ENCODE measurements at places on chromosomes 3 and 15. TPM values are rescaled to one million over a fixed set of nuclear protein-coding genes. Genes with fewer than 3 reads are reported as not detected.

- no peaks in the 10 kb centered on the region for H3K27me3 ChIP-seq
- H3K27ac ChIP-seq: no peak overlapping the region
- DNase-seq: no peak
- peaks cover 3% of the 10 kb centered on the region for H3K4me1 ChIP-seq
- H3K36me3 ChIP-seq: no peaks in the 10 kb centered on the region
These were observed 85.5 kb upstream of the MRPS22 start for GRCh38 chr3:139258276-139258675.

ROPN1B gene
- total RNA-seq: not detected

UROC1 gene
- total RNA-seq: not detected

GRCh38 chr15:39788800-39789565, 6.3 kb upstream of the FSIP1 start:
- H3K4me3 ChIP-seq: no peak overlapping the region
- peaks cover 74% of the 10 kb centered on the region for H3K4me1 ChIP-seq
- H3K27me3 ChIP-seq: no peaks in the 10 kb centered on the region
- no peak for DNase-seq
- H3K36me3 ChIP-seq: no peaks in the 10 kb centered on the region
- peak overlapping the region; percentile 27 for H3K27ac ChIP-seq

HHATL gene
- not detected for total RNA-seq

GRCh38 chr3:100882571-100882984, 110.6 kb downstream of the ABI3BP start:
- H3K4me1 ChIP-seq: peaks cover 20% of the 10 kb centered on the region
- no peaks in the 10 kb centered on the region for H3K27me3 ChIP-seq
- DNase-seq: no peak
- H3K27ac ChIP-seq: no peak overlapping the region
- no peak overlapping the region for H3K4me3 ChIP-seq

GRCh38 chr3:102129760-102130608, 280.7 kb downstream of the NFKBIZ start:
- no peaks in the 10 kb centered on the region for H3K36me3 ChIP-seq
- peaks cover 44% of the 10 kb centered on the region for H3K4me1 ChIP-seq
- peak overlapping the region; percentile 90 for H3K27ac ChIP-seq
- no peaks in the 10 kb centered on the region for H3K27me3 ChIP-seq
- no peak for DNase-seq
- no peak overlapping the region for H3K4me3 ChIP-seq

UPK1B gene
- not detected for total RNA-seq

- no peak for DNase-seq
- H3K27ac ChIP-seq: no peak overlapping the region
- H3K36me3 ChIP-seq: no peaks in the 10 kb centered on the region
- no peaks in the 10 kb centered on the region for H3K27me3 ChIP-seq
- no peak overlapping the region for H3K4me3 ChIP-seq
These were observed 433.1 kb upstream of the RBMS3 start for GRCh38 chr3:28847736-28848135.

CERS3 gene
- not detected for total RNA-seq

GRCh38 chr3:2656806-2657777, 453.1 kb downstream of the IL5RA start:
- no peak for DNase-seq
- no peaks in the 10 kb centered on the region for H3K27me3 ChIP-seq
- H3K27ac ChIP-seq: no peak overlapping the region
- no peaks in the 10 kb centered on the region for H3K36me3 ChIP-seq
- no peaks in the 10 kb centered on the region for H3K4me1 ChIP-seq

- no peaks in the 10 kb centered on the region for H3K27me3 ChIP-seq
- peak overlapping the region; percentile 96 for H3K4me3 ChIP-seq
- H3K4me1 ChIP-seq: peaks cover 29% of the 10 kb centered on the region
- H3K36me3 ChIP-seq: no peaks in the 10 kb centered on the region
- no peak for DNase-seq
These were observed 978 bp upstream of the CMC1 start for GRCh38 chr3:28240441-28240840.

SORD gene
- total RNA-seq: 5.3 TPM

NTRK3 gene
- total RNA-seq: 2.9 TPM

DNA sequence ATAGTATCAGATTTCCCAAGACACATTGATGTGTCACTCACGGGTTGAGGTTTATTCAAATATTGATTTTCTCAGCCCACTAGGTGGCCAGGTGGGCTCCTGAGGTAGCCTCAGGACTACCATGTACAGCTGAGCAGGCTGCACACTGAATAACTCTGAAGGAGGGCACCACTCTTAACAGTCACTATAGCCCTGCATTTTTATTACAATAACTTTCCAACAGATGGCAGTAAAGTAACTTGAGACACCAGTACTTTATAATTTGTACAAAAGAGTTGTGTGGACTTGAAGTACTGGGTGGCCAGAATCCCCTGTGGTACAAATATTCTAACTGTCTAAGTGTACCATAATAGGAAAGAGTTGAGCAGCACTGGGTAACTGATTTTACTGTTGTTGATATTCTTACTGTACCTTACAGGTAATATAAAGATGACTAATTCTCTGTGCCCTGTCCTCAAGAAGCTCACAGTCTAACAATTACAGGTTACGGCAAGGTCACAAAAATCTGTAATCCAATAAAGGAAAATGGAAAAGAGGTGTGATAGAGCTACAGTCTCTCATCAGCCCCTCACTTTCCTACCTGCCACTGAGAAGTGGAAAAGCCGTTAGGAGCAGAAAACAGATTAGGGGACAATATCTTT, 76.0 kb downstream of the ETFA start:
- no peak overlapping the region for H3K4me3 ChIP-seq
- DNase-seq: no peak
- H3K4me1 ChIP-seq: peaks cover 11% of the 10 kb centered on the region
- no peak overlapping the region for H3K27ac ChIP-seq
- no peaks in the 10 kb centered on the region for H3K27me3 ChIP-seq

GRCh38 chr3:177449360-177450006, 252.2 kb upstream of the TBL1XR1 start:
- DNase-seq: no peak
- H3K27ac ChIP-seq: peak overlapping the region; percentile 84
- H3K36me3 ChIP-seq: no peaks in the 10 kb centered on the region
- no peak overlapping the region for H3K4me3 ChIP-seq
- peaks cover 15% of the 10 kb centered on the region for H3K4me1 ChIP-seq
- H3K27me3 ChIP-seq: no peaks in the 10 kb centered on the region

ARGFX gene
- not detected for total RNA-seq

DNA sequence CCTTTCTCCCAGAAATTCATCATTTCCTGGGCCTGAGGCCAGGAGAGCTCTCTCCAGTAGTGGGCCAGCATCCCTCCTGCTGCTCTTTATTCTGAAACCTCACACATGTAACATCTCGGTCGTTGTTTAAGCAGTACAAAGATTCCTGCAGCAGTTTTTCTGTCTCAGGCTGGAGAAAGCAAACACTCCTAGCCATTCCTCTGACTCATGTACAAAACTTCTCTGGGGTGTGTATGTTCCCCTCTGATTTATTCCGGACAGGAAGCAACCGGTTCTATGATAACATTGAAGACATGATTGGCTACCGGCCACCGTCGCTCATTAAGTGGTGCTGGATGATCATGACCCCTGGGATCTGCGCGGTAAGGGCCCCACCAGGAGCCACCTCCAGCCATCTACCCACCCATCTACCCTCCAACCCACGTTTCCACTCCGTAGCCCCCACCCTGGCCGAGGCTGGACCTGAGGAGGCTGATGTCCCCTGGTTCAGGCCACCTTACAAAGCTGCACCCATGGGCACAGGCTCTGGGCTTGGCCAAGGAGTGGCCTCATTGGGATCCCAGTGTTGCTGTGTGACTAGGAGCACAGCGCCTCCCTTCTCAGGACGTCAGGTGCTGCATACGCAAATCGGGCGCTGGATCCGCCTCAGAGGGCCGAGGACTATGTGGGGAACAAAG, 58.6 kb upstream of the SLC6A1 start:
- H3K27ac ChIP-seq: no peak overlapping the region
- no peaks in the 10 kb centered on the region for H3K36me3 ChIP-seq
- DNase-seq: no peak
- H3K27me3 ChIP-seq: no peaks in the 10 kb centered on the region
- H3K4me1 ChIP-seq: peaks cover 6% of the 10 kb centered on the region

GRCh38 chr3:61890586-61890985, 329.2 kb downstream of the PTPRG start:
- DNase-seq: no peak
- peaks cover 24% of the 10 kb centered on the region for H3K4me1 ChIP-seq
- no peak overlapping the region for H3K27ac ChIP-seq
- H3K36me3 ChIP-seq: no peaks in the 10 kb centered on the region

MORF4L1 gene
- total RNA-seq: 476 TPM

GRCh38 chr3:8635631-8636030, 9.0 kb downstream of the SSUH2 start:
- no peak overlapping the region for H3K4me3 ChIP-seq
- H3K36me3 ChIP-seq: no peaks in the 10 kb centered on the region
- H3K27ac ChIP-seq: no peak overlapping the region
- H3K4me1 ChIP-seq: no peaks in the 10 kb centered on the region
- no peak for DNase-seq

SLC28A1 gene
- total RNA-seq: not detected

FAM227B gene
- total RNA-seq: 5.8 TPM

- H3K4me1 ChIP-seq: no peaks in the 10 kb centered on the region
- DNase-seq: no peak
- H3K27me3 ChIP-seq: no peaks in the 10 kb centered on the region
- no peak overlapping the region for H3K4me3 ChIP-seq
- no peaks in the 10 kb centered on the region for H3K36me3 ChIP-seq
These were observed 79.5 kb upstream of the TSC22D2 start for GRCh38 chr3:150328654-150329040.

IFT122 gene
- 32.8 TPM for total RNA-seq

DNA sequence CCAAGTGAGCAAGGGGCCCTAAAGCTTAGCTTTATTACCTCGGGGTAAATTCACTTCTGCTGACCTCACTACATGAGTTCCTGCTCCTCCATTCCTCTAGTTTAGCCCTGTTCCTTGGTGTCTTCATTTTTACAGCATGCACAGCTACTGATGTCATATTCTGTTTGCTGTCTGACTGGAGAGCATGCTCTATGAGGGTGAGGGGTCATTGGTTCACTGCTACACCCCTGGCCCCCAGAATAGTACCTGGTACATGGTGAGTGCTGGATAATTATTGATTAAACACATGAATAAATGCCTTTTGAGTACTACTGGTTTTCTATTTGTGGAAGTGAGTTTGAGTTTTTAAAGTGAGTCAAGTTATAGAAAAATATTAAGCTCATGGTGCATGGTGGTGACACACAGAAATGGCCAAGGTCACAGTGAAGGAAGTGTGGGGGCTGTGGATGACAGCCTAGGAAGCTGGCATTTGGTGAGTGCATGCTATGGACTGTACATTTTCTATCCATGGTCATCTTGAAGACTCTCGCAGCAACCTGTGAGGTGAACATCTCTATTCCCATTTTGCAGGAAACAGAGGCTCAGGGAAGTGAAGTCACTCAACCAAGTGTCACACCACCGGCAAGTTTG, 34.0 kb downstream of the RPLP1 start:
- no peak overlapping the region for H3K4me3 ChIP-seq
- no peak for DNase-seq
- peaks cover 5% of the 10 kb centered on the region for H3K4me1 ChIP-seq
- H3K27me3 ChIP-seq: no peaks in the 10 kb centered on the region
- H3K27ac ChIP-seq: no peak overlapping the region

DNA sequence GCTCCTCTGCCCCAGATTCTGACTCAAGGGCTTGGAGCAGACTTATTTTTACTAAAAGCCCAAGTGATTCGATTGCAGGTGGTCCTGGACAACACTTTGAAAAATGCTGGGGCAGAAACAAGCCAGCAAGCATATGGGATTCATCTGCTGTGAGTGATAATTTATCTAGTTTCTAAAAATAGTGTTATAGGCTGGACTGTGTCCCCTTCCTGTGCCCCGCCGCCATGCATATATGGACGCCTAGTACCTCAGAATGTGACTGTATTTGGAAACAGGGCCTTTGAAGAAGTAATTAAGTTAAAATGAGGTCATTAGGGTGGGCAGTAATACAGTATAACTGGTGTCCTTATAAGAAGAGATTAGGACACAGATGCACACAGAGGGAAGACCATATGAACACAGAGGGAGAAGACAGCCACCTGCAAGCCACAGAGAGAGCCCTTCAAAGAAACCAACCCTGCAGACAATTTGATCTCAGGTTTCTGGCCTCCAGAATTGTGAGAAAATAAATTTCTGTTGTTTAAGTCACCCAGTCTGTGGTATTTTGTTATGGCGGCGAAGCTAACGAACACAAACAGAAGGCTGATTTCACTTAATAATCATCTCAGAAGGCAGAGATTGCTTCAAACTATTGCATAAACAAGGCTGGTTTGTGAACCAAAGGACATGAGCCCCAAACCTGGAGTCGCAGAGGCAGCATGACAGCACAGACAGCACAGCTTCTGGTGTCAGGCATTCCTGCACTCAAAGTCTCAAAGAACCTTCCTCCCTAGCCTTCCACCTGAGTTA, 59.1 kb downstream of the CCNL1 start:
- H3K27ac ChIP-seq: peak overlapping the region; percentile 63
- H3K4me3 ChIP-seq: no peak overlapping the region
- H3K4me1 ChIP-seq: peaks cover 44% of the 10 kb centered on the region
- no peaks in the 10 kb centered on the region for H3K36me3 ChIP-seq
- no peaks in the 10 kb centered on the region for H3K27me3 ChIP-seq

ISG20 gene
- total RNA-seq: 6.1 TPM

DNA sequence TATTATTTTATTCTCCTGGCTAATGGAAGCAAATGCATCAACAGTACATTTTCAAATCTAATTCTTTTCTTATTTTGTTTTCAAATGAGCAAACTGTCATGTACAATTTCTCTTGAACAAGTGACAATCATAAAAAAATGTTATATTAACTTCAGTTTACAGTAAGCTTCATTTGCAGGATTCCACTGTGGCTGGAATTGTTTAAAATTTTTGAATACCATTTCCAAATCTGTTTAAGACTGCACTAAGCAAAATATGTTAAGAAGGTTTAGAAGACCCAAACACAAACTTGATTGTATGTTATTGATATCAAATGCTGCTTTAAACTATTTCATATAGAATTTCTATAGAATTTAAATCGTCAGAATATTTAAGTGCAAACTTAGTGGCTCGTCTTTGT, 92.8 kb downstream of the ZNF280D start:
- DNase-seq: no peak
- no peaks in the 10 kb centered on the region for H3K27me3 ChIP-seq
- H3K4me1 ChIP-seq: peaks cover 16% of the 10 kb centered on the region

STARD9 gene
- 14.2 TPM for total RNA-seq

XCR1 gene
- total RNA-seq: not detected

NPAP1 gene
- total RNA-seq: not detected

DNA sequence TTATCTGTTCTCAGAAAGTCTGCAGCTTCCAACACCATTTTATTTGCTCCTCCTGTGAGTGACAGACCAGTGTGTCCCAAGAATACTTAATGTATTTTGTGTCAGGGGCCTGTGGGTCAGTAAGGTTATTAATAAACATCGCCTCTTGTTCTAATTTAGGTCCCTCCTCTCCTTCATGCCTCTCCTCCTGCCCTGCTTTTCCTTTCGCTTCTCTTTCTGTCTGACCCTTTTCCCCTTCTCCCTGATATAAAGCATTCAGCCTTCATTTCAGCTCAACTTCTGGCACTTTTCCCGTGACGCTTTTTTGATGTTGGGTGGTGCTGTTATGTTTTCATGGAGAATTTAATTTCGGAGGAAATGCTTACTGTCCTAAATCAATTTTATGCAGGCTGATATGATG, 29.7 kb upstream of the NR2F2 start:
- no peak for DNase-seq
- H3K4me3 ChIP-seq: peak overlapping the region; percentile 10
- no peaks in the 10 kb centered on the region for H3K4me1 ChIP-seq
- no peaks in the 10 kb centered on the region for H3K27me3 ChIP-seq
